ENCODE measurements at places on chromosomes 2 and 18.

DNA sequence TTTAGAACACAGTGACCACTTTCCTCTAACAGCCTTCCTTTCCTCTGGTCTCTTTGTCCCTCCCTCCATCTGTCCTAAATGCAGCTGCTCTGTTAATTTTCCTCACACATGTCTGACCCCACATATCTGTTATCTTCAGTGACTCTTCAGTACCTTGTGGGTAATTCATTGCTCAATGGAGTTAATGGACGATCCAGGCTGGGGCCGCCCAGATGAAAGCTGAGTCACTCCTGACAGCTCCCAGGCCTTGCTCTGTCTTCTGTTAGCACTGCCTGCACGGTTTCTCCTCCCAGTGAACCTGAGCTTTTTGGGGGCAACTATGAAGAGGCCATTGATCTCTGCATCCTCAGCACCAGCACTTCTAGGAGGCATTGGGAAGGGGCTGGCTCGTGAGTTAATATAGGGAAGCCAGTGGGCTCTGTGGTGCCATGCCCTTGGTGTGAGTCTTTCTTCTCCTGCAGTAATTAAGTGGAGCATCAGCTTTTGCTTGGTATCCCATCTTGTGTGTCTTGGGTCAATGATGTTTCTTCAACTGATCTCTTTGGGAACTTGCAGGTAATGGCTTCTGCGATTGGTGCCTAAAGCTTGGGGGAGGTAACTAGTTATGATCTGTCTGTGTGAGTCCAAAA lies 67.3 kb downstream of the SNORC start:
- no peak for DNase-seq

DNA sequence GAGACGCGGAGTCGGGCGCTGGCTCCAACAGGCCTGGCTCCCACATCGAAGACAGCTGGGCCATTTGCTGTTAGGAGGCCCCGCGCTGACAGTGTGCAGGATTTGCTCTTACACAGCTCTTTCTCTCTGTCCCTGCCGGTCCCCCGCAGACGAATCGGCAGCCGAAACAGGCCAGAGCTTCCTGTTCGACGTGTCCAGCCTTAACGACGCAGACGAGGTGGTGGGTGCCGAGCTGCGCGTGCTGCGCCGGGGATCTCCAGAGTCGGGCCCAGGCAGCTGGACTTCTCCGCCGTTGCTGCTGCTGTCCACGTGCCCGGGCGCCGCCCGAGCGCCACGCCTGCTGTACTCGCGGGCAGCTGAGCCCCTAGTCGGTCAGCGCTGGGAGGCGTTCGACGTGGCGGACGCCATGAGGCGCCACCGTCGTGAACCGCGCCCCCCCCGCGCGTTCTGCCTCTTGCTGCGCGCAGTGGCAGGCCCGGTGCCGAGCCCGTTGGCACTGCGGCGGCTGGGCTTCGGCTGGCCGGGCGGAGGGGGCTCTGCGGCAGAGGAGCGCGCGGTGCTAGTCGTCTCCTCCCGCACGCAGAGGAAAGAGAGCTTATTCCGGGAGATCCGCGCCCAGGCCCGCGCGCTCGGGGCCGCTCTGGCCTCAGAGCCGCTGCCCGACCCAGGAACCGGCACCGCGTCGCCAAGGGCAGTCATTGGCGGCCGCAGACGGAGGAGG lies 3.5 kb downstream of the GDF7 start:
- DNase-seq: no peak

GRCh38 chr2:179331061-179331460 lies 66.4 kb upstream of the SESTD1 start:
- no peak for DNase-seq

DNA sequence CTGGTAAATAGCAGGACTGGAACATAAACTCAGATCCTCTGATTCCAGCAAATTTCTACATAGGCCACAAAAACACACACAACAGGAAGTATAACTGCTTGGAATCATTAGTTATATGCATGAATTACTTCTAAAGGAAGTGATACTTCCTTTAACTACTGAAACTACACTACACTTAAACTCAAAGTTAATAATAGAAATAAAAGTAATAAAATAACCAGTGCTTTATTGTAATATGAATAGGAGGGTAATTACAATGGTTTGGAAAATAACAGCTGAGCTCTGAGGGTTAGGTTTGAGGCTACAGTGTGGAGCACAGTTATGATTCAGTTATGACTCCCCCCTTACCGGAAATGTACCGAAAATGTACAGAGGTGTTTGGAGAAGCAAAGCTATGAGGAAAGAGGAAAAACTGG lies 18.5 kb upstream of the POLI start:
- no peak for DNase-seq

GRCh38 chr2:234451852-234452625 lies 44.8 kb downstream of the ARL4C start:
- no peak for DNase-seq

DNA sequence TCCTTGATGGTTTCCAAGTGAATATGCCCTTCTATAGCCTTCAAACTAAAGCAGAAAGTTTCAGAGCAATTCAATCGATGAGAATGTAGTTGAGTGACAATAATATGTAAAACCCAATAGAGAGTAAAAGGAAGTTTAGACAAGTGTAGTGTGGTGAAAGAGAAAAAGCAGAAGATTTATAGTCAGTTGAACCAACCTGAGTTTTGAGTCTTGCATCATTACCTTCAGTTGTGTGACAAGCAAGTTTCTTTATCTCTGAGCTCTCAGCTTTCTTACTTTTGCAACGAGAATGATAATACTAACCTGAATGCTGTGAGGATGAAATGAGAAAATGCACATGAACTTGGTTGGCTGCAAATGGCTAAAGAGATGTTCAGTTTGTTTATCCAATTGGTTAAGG lies 40.6 kb upstream of the TMEM247 start:
- DNase-seq: no peak

DNA sequence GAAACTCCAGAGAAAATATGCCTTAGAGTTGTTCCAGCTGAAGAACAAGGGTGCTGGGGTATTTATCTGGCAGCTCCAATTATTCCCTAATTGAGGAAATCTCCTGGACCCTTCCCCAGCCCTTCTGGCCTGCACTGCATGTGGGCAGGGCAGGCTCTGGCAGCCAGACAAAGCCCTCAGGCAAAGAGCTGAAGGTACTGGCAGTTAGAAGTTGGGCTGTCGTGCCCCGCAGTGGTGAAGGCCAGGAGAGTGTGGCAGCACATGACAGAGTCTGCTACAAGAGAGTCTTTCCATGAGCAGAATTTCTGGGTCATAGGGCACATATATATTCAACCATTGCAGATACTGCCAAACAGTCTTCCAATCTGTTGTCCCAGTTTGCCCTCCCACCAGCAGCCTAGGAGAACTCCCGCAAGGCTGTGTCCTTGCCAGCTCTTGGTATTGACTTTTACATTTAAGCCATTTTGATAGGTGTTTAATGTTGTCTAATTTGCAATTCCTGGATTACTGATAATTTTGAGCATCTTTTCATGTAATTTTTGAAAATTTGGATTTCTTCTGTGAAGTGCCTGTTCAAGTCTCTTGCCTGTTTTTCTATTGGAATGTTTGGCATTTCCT lies 26.6 kb downstream of the ONECUT2 start:
- no peak for DNase-seq

DNA sequence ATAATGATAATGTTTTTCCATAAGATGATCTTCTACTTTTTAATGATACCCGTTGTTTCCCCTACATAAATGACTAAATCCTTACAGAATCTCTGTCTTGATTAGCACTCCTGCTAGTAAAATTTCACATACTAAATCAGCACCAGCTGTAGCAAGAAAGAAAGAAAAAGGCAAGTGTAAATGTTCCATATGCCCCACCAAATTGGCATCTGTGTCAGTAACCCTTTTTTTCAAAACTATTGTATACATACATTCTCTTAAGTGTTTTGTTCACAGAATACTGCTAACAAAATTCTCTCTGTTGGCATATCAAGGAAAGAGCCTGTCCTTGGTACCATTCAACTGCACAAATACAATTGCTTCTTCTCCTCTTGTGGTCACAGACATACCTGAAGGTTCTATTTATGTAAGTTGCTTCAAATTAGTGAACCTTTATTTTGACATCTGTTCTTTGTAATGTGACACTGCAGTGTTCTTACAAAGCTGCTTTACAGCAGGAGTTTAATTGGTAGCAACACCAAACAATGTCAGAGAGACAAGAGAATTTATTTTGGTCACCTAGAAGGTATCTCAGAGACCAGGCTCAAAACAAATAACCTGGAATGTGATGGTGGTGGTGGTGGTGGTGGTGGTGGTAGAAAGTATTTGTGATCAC lies 641.9 kb downstream of the ZEB2 start:
- DNase-seq: no peak

DNA sequence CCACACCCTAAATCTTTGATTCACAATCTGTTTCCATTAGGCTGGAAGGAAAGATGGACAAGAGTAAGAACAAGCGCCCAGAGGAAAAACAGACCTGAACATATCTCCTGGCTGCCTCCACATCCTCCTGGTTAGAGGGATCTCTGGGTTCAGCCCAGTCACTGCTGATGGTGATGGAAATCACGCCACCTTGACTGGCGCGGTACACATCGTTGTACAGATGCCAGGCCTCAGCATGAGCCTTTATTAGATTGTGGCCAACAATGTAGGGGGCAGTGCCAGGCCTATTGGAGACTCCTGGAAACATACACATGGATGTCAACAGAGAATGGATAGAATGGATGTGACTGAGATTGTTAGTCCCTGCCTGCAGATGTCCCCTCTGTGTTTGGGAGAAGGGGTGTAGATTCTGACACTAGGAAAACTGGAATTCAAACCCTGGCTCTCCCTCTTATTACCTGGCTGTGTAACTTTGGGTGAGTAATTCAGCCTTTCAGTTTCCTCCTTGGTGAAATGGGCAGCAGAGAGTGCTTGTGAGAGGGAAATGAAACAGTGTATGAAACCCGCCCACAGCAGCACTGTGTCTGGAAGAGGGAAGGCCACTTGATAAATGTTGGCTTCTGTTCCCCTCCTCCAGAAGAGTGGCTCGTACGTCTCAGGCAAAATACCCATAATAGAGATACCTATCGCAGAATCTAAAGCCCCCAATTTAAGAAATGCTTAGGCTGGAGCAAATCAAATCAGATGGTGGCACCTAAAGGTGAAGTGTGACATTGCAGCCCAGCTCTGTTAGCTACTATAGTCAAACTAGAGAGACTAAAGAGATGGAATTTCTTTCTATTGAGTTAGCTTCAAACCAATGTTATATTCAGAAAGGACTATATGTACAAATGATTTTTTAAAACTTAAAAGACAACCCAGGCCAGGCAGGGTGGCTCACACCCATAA lies 36.2 kb downstream of the LCT start:
- DNase-seq: no peak

DNA sequence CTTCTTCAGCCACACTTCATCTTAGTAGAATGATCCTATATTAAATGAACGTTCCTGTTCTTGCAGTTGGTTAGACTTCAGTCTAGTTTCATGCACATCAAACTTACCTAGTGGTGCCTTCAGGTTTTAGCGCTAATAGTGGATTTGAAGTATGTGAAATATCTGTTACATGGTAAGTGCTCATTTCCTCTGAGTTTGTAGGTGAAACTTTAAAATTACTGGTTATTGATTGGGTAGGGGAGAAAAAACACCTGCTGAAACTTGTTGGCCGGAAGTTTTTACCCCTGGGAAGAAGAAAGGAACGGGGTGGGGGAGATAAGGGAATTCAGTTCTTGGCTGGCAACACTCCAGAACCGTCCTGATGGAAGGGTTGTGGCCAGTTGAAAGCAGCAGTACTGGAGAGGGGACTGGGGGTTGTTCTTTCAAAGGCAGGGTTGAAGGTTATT lies 112.8 kb downstream of the SPTBN1 start:
- no peak for DNase-seq

GRCh38 chr18:59047321-59048047 lies 92.2 kb upstream of the SEC11C start:
- DNase-seq: no peak

DNA sequence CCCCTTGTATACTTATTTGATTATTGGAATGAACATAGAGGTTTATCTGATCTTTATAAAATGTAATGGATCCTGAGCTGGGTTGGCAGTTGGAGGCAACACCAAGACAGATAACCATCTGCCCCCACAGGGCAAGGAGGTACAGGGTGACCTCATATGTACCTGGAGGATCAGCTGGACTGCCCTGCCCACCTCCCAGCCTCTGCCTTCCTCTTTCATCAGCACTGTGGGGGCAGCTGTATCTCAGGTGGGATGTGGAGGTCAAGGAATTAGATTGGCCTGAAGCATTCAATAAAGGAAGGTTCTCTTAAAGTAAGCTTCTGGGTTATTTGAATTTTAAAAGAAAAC lies 92.6 kb downstream of the LYPD6 start:
- DNase-seq: no peak

GRCh38 chr2:198917926-198918720 lies 539.6 kb downstream of the SATB2 start:
- DNase-seq: no peak

DNA sequence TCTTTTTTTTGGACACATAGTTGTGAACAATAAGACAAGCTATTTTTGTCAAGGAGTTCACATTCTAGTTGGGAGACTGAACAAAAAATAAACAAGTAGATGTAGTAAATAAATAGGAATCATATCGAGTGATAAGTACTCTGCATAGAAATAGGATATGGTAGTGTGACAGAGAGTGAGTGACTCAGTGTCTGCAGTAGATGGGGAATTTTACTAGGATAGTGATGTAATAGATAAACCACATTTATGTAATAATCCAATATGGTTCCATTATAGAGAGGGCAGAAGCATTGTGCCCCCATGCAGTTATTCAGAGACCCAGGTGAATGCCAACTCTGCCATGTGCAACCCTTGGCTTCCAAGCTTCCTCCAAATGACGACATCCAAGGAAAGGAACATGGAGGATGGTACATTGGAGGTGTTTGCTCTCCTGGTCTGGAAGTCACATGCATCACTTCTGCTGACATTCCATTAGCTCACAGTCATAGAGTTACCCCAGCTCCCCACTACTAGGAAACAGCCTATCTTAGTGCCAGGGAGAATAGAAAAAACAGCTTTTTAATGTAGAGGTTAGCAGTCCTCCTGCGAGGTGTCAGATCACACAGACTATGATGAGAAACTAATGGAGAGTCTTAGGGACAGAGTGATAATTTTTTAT lies 595.4 kb downstream of the NYAP2 start:
- no peak for DNase-seq

GRCh38 chr2:169354244-169354643 lies 8.1 kb downstream of the LRP2 start:
- no peak for DNase-seq

DNA sequence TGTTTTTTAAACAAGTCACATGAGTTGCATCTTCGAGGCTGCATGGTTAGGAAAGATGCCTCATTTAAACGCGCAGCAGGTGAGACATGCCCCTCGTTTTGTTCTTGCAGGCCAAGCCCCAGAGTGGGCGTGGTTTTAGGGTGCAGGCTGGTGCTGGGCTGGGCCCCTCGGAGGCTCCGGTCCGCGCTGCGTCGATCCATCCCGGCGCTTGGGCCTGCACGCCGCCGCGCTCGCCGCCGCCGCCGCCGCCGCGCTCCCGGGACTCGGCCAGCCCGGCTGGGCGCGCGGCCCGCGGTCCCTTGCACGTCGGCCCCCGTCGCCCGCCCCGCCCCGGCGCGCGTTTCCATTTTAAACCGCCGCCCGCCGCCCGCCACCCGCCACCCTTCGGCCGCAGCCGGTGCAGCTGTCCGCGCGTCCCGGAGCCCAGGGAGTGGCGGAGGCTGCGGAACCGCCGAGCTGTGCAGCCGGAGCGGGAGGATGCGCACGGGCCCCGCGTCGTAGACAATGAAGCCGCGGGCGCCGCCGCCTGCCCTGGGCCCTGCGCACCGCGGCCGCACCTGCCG lies 175.5 kb downstream of the AGAP1 start:
- peak; percentile 79 for DNase-seq

GRCh38 chr2:159946326-159946999 lies 116.0 kb downstream of the PLA2R1 start:
- no peak for DNase-seq
